ENCODE measurements at places on chromosomes 12 and 14.

- DNase-seq, result no peak
Observed at GRCh38 chr14:52219488-52220084, 47.9 kb upstream of the PTGDR start.

GRCh38 chr12:109385339-109386058, 37.8 kb downstream of the MYO1H start:
- DNase-seq, result peak; percentile 63

DNA sequence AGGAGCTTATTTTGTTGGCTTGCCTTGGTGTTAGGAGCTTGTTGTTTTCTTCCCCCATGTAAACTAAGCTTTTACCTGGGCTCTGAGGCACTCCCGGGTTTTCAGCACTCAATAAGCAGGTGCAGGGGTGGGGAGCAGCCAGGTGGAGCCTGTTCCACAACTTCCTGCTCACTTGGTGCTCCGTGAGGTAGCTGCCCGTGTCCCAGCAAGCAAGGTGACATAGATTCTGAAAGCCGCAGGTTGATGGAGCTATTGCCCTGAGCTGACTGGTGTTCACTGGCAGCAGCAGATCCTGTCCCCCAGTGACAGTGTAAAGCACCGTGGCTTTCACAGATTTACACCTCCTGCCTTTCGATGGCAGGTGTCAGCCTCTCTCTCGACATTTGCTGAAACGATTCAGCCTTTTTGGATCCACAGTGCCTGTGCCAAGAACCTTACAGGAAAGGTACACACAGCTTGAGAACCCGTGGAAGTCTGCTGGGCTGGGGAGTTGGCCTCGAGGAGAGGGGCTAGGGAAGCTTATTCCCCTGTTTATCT, 295.7 kb upstream of the FKBP4 start:
- no peak for DNase-seq

- no peak for DNase-seq
Observed at GRCh38 chr12:30774599-30774998, 19.8 kb upstream of the CAPRIN2 start.

- no peak for DNase-seq
Observed at GRCh38 chr14:93564918-93565317, 134.2 kb downstream of the UNC79 start.

DNA sequence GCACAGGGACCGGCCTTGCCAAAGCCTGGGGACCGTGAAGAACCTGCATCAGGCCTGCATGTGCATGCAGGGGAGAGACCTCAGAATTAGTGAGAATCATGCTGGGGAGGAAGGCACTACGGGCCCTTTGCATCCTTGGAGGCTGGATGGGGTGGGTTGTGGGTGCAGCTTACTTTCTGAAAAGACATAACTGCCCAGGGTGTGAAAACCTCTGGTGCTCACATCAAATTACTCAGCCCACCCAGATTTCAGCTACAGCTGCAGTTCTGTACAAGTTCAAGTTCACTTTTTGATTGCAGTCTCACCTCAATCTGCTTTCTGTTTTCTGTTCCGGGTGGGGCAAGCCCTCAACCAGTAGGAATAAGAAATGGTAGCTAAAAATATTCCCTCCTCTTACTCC, 130.6 kb downstream of the SLC15A4 start:
- no peak for DNase-seq

DNA sequence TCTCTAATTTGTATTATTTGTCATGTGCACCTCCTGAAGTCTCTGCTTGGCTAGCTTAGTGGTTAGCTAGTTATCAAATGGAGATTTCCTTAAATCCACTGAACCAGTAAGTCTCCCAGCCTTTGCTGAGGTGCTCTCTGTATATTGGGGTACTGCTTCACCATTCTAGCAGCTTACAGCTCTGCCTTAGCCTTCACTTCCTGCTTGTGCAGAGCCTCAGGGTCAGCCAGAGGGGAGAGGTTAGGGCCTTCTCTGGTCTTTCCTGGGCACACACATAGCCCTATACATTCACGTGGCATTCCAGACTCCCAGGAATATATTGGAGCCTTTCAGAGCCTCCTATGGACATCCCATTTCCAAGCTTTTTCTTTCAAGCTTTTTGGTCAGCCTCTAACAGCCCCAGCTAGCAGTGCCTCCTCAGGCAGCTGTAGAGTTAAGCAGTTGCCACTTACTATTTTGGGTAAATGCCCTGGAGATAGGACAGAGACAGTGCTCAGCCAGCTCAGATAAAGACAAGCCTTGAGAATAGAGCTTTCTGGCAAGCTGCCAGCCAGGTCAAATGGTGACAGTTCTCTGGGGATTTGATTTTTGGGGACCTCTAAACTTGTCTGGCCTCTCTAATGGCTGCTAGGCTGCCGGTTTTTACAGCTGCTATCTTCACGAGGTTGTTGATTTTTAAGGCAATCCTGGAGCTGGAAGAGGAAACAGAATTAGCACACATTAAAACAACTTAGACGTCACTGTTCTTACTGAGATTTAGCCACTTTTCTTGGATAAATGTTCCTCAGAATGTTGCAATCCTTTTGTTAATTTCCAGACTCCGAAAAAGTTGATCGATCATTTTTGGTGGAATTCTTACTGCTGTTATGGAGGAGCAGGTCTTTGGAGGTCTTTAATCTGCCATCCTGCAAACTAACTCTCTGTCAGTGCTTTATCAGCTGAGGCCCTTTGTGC, 32.9 kb downstream of the FBXW8 start:
- DNase-seq, result no peak

DNA sequence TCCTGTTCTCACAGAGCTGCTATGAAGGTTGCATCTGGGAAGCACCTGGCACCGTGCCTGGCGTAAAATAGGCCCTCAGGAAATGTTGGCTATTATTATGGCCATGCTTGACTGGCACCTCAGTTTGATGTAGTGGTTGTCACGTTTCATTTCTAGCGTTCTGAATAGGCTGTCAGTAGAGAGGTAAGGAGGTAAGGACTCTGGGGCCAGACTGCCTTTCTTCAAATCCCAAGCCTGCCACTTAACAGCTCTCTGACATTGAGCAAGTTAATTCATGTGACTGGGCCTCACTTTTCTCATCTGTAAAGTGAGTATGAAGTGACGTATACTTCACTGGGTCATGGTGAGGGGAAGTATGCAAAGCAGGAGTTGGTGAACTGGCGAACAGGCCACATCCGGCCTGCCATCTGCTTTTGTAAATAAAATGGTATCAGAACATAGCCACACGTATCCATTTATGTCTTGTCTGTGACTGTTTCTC, 196.2 kb downstream of the CACNA1C start:
- DNase-seq, result no peak

GRCh38 chr12:3302401-3303041, 188.5 kb upstream of the PRMT8 start:
- no peak for DNase-seq

DNA sequence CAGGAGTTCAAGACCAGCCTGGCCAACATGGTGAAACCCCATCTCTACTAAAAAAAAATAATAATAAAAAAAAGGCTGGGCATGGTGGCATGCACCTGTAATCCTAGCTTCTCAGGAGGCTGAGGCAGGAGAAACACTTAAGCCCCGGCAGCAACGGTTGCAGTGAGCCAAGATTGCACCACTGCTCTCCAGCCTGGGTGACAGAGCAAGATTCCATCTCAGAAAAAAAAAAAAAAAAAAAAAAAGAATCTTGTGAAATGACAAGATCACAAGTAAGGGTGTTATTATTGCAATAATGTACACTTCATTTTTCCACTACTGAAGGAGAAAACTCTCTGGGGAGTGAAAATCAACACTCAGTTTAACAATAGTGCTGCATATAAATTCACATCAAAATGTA, 8.8 kb upstream of the PTGR2 start:
- DNase-seq, result no peak

DNA sequence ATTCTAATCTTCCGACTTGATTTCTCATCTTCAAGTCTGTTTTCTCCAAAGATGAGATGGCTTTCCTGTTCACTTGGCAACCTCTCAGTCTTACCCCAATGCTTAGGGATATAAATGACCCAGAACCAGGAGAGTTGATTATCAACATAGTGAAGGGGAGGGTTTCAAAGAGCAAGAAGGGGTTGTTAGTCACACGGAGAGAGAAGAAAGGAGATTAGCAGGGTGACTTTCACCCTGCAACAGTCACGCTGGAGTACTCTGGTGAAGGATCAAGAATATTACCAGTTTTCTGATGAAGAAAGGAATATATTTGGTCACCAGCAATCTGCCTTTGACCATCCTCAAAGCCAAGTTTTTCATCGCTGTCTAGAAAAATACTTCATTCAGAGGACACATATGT, at the start of gene TMEM52B:
TSS of gene TMEM52B (plus strand) at position 212 of the 400 bp plus-strand sequence. CDS start 543 bp downstream, outside the sequence.
- no peak for DNase-seq

GRCh38 chr12:66500091-66500490, 178.8 kb downstream of the GRIP1 start:
- DNase-seq, result no peak

- DNase-seq, result no peak
Observed at GRCh38 chr14:100156776-100157175, 2.7 kb downstream of the DEGS2 start.

DNA sequence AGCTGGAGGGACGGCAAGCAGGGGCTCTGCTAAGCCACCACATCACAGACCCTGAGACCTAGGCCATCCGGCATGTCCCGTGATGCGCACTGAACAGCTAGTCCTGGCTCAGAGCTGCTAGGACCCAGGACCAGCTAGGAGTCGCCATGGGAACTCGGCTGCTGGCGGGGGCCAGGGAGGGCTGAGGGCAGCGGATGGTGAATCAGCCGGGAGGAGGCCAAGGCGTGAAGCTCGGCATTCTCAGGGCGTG, 5.1 kb downstream of the AHNAK2 start:
- DNase-seq, result no peak

- no peak for DNase-seq
Observed at GRCh38 chr12:113647048-113647447, 175.4 kb upstream of the LHX5 start.

DNA sequence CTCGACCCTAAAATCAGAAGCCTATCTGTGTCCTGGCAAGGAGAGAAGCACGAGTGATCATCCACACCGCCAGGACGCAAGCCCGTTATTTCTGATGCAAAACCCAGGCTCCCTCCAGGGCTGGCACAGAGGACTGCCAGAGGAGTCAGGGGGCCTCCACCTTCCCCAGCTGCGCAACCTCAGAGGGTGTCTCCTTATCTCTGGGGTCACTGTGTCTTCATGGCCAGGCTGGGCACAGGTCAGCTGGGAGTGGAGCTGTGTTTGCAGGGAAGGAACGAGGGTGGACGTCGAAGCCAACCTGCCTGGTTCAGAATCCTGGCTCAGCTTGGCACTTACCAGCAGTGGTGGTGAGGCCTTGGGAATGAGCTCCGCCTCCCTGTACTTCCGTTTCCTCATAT, 12.0 kb upstream of the SERPINA3 start:
- no peak for DNase-seq

DNA sequence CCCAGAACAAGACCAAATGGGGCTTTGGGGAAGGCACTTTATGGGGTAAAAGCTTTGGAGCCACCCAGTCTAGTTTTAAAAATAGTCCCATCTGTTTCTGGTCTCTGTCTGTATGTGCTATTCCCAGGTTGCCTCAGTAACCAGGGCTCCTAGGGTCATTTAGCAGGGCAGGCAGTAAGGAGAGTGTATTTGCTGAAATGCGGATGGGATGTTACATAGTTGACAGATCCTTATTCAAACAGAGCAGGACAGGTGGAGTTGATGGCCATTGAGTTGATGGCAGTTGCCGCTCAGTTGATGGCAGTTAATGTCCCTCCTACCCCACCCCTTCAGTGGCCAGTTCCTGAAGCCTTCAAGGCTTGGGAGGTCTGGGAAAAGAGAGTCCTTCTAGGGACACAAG, 4.6 kb downstream of the ZC3H10 start:
- DNase-seq, result no peak

DNA sequence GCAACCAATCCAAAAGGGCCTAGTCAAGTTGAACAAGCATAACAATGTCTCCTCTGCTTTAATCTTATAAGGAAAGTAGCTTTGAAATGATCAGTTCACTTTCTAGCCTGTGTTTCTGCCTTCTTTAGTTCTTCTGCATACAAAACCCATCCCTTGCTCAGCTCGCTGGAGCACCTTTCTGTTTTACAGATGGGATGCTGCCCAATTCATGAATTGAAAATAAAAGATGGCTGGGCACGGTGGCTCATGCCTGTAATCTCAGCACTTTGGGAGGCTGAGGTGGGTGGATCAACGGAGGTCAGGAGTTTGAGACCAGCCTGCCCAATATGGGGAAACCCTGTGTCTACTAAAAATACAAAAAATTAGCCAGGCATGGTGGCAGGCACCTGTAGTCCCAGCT, 4.5 kb upstream of the RFC5 start:
- DNase-seq, result no peak

DNA sequence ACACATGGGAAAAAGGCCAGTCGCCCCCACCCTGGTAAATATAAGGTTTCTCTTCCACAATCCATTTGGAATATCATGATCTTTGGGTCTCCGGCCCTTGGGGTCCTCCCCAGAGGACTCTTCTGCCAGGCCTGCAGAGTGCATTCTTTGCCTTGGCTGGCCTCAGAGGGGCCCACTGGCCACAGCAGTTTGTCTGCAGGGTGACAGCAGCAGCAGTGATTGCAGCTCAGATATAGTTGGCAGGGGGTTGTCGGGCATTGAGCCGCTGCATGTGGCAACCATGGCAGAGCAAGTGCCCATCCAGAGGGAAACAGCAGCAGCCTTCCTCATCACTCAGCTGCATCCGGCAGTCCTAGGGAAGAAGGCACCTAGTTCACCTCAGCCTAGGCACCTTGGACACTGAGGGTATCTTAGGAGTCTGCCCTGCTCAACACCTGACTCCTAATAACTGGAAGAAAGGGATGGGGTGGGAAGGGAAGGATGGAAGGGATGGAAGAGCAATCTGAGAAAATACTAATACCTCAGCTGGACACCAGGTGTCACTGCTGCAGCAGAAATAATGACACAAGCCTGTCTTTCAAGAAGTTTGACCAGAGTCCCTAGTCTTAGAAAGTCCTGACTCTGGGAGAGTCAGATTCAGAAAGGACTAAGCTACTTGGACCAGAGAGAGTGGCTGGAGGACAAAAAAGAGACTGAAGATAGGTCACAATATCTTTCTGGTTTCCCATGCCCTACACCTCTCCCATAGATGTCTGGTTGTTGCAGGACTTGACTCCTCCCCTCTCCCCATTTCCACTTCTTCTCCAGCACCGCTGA, 8.9 kb downstream of the AJUBA start:
- peak; percentile 69 for DNase-seq

DNA sequence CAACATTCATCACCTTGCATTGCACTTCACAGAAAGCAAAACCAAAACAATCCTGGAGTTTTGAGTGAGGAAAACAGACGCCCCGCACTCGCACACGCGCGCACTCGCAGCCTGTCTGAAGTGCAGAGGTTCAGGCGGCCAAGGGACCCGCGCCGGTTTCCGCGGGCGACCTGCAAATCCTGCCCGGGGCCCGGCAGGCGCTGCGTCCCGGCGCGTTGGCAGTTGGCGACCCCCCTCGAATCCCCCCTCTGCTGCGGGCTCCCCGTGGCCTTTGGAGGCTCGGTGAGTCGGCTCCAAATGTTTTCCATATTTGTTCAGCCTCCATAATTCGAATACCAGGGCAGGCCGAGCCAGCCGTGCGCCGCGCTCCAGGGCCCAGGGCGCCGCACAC, at the start of gene SSPN:
TSS of gene SSPN (plus strand) at position 324 of the 391 bp plus-strand sequence. CDS start 100 bp downstream, outside the sequence.
- DNase-seq, result no peak

GRCh38 chr12:7282844-7283243, 21.0 kb upstream of the ACSM4 start:
- no peak for DNase-seq

GRCh38 chr14:103059556-103059955, 2.2 kb upstream of the CDC42BPB start:
- DNase-seq, result no peak

All from HAP-1 (cell line).